Adipocyte (in vitro differentiated cells): ENCODE measurements at places on chromosomes 16 and 17.

- DNase-seq, result peak; percentile 63
Measured at GRCh38 chr17:35795007-35795870, at the start of gene MMP28. MMP28 (minus strand) TSS chr17:35795641; CDS start chr17:35795377, 264 bp downstream.

DNA sequence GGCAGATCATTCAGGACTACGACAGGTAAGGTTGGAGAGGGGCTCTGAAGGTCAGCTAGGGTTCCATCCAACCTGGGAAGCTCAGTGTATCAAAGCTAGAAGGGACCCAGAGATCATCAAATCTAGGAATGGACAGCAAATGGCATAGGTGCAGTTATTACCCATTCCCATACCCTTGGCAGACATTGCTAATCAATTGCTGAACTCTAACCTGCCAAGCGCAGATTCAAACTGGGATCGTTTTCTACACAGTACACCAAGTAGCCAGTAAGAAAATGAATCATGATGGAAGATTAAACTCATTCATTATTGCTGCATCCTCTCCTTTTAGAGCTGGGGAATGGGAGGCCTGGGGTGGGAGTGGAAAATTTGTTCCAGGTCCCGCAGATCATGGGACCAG is 33.6 kb downstream of the CPNE2 start:
- no peak for DNase-seq

- no peak for DNase-seq
Measured at GRCh38 chr17:76657505-76658241, 14.1 kb upstream of the ST6GALNAC1 start.

DNA sequence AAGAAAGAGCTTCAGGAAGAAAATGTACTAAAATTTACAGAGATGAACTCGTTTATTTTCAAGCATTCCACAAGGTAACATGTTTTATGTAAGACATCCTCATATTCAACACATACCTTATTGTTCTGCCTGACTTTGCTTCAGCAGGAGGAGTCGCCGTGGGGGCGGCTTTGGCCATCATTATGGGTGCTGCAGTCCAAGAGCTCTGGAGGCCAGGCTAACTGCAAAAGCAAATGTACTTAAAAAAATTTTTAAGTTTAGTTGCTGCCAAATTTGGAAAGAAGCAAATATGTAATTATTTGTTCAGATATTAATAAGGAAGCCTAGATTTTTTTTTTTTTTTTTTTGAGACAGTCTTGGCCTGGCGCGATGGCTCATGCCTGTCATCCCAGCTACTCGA is 4.1 kb upstream of the SPG7 start:
- DNase-seq, result no peak

DNA sequence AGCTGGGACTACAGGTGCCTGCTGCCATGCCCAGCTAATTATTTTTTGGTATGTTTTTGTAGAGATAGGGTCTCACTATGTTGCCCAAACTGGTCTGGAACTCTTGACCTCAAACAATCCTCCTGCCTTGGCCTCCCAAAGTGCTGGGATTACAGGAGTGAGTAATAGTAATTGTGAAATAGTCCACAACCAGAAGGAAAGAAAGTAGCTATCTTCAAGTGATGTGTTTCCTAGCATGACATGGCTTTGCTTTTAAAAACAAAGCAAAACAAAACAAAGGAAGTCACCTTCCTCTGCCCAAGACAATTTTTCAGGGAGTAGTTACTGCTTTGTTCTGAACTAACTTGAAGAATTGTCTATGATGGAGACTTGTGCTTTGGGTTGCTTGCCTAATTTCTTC is 27.0 kb downstream of the ATP6V0A1 start:
- DNase-seq, result peak; percentile 23

- peak; percentile 49 for DNase-seq
Measured at GRCh38 chr16:19607616-19608280, 52.2 kb downstream of the VPS35L start.

DNA sequence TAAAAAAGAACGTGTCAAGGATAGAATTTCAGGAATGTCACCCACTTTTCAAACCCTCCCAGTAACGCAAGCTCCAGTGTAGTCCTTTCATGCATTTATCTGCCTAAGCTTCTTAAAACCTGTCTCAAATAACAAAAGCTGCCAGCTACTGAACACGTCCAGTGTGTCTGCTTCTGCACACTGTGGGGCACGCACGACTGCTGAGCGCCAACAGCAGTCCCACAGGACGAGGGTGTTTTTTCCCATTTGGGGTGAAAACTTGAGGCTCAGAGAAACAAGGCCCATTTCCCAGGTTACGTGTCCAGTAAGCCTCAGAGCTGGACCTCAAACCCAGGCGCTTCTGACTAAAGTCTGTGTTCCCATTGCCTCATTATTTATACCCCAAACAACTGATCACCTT is 17.2 kb downstream of the NTAN1 start:
- no peak for DNase-seq

DNA sequence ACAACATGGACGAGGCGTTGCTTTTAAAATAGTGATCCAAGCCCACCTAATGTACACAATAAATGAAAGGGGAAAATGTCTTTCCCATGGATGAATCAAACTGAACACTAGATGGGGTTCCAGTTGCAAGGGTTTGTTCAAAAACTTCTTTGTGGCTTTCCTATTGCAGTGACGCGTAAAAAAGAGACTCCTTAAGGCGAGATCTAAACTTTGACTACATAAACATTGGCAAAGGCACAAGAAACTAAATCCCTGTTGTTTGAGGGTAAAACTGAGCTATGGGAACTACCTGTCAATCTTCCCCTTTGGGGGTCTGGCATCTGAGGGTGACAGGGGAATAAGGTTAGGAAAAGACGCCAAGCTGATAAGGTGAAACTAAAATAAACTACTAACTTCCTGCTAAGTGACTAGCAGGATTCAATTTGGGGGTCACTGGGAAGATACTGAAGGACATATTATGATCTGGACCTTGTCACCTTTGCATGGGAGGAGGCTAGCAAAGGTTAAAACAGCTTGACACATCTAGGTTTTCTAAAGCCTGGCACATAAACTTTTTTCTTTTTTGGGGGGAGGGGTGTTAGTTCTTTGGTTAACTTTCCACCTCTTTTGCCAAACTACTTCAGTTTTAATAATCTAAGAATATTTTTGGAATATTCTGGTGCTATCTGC is 4.7 kb downstream of the SALL1 start:
- DNase-seq, result peak; percentile 78

DNA sequence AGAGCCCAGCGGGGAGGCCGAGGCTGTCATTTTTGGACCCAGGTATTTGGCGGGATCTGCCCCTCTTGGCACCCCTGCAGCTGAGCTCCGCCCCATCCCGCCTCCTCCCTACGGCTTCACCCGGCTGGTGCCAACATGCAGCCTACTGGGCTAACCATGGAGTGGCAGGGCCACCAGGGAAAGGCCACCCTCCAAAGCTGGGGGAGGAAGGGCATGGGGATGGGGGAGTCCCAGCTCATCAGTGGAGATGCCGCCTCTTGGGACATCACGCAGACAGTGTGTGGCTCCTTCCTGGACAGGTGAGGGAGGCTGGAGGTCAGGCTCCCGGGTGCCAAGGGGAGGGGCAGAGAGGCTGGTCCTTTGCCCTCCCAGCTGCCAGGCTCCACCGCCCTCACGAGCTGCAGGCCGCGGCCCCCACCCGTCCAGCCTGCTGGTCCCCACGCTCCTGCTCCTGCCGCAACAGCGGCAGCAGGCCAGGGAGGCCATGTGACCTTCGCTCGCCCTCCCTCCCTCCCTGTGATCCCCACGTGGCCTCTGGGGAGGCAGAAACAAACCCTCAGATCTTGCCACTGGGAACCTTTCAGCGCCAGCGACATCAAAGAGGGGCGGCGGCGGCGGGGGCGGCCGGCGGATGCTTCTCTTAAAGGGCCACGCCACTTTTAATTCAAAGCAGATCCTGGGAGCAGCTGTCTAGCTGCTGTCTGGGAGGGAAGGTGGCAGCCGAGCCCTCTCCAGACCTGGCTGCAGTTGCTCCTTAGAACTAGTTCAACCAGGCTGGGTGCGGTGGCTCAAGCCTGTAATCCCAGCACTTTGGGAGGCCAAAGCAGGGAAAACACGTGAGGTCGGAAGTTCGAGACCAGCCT is 6.8 kb upstream of the NOTUM start:
- peak; percentile 50 for DNase-seq

DNA sequence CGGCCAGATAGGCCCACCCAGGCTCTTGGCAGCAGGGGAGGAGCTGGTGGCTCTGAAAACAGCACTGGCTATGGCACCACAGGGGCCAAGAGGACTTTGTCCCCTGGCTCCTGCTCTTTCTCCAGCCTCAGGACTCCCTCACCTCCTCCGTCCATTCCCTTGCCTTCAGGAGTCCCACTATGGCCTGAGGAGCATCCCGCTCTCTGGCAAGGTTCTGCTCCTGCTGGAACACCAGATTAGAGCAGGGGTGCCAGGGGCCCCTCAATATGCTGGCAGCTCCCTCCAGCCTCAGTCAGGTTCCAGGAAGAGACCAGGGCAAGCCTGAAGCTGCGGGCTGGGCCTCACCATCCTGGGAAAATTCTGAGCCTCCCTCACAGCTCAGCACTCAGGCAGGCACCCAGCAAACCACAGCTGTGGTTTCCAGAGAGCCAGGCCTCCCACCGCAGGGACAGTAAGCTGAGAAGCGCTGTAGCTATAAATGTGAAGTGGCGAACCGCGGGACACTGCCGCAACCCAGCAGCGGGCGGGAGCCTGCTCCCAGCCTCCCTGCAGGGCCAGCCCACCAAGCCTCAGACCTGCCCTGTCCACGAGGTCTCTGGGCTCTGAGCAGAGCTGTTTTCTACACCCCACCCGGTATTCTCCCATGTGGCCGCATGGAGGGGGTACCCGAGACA is 25.7 kb downstream of the C17orf100 start:
- DNase-seq, result no peak

GRCh38 chr17:72501404-72502370 is 380.9 kb downstream of the SOX9 start:
- DNase-seq, result no peak

GRCh38 chr17:12756786-12757185 is 32.5 kb upstream of the ARHGAP44 start:
- no peak for DNase-seq

- no peak for DNase-seq
Measured at GRCh38 chr16:6495486-6496210, 837.0 kb upstream of the RBFOX1 start.

- DNase-seq, result no peak
Measured at GRCh38 chr16:75482434-75483205, 12.6 kb downstream of the CHST6 start.

- no peak for DNase-seq
Measured at GRCh38 chr17:30172560-30172959, 55.9 kb downstream of the NSRP1 start.

- no peak for DNase-seq
Measured at GRCh38 chr16:49844359-49844758, 11.6 kb downstream of the ZNF423 start.

- peak; percentile 29 for DNase-seq
Measured at GRCh38 chr17:3889325-3890012, 3.4 kb downstream of the CAMKK1 start.

GRCh38 chr17:81867170-81867990 is 3.8 kb downstream of the ARHGDIA start:
- peak; percentile 51 for DNase-seq
